ENCODE measurements at places on chromosomes 2 and 18. TPM values are rescaled to one million over a fixed set of nuclear protein-coding genes. Genes with fewer than 3 reads are reported as not detected.

Gene HOXD3
- 0.66 TPM for total RNA-seq

DNA sequence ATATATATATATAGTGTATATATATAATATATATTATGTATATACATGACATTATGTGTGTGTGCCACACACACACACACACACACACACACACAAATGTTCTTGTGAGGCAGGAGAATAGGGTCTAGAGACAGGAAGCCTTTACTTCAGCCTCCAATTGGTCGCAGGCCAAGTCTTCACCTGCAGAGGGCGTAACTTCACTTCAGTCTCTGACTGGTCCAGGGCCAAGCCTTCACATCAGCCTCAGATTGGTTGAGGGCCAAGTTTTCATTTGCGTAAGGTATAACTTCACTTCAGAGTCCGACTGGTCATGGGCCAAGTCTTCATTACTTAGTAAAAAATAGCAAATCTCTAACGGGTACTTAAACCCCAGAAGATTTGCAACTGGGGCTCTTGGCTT lies 13.2 kb upstream of the SS18 start:
- no peak overlapping the region for H3K4me3 ChIP-seq
- no peaks in the 10 kb centered on the region for H3K4me1 ChIP-seq
- H3K27me3 ChIP-seq, result no peaks in the 10 kb centered on the region
- no peaks in the 10 kb centered on the region for H3K36me3 ChIP-seq
- H3K27ac ChIP-seq, result no peak overlapping the region

Gene MSTN
- total RNA-seq, result not detected

GRCh38 chr2:200442471-200442870 lies 67.4 kb downstream of the KCTD18 start:
- no peak overlapping the region for H3K4me3 ChIP-seq
- H3K27ac ChIP-seq, result no peak overlapping the region
- no peaks in the 10 kb centered on the region for H3K27me3 ChIP-seq
- no peak for DNase-seq
- H3K36me3 ChIP-seq, result peaks cover 63% of the 10 kb centered on the region

GRCh38 chr18:55136864-55137263 lies 177.6 kb upstream of the CCDC68 start:
- H3K36me3 ChIP-seq, result no peaks in the 10 kb centered on the region
- peaks cover 4% of the 10 kb centered on the region for H3K4me1 ChIP-seq
- H3K27ac ChIP-seq, result no peak overlapping the region
- no peak for DNase-seq

- no peak overlapping the region for H3K27ac ChIP-seq
- H3K36me3 ChIP-seq, result peaks cover 12% of the 10 kb centered on the region
- H3K4me3 ChIP-seq, result no peak overlapping the region
- H3K27me3 ChIP-seq, result no peaks in the 10 kb centered on the region
- DNase-seq, result no peak
Observed at GRCh38 chr2:173240083-173240482, 114.6 kb upstream of the CDCA7 start.

DNA sequence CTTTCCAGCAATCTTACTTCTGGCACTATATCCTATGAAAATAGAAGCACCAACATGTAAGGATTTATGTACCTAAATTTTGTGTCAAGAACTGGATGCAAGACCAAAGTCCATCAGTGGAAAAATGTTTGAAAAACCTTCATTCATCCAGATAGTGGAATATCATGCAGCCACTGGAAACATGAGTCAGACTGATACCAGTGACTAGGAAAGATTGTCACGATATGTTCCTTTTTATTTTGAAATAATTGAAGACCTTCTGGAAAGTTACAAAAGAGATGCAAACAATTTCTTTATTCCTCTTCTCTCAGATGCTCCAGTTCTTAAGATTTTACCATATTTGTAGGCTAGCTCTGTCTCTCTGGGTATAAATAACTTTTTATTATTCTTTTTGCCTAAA lies 40.5 kb upstream of the IL1R2 start:
- no peak overlapping the region for H3K27ac ChIP-seq
- H3K4me3 ChIP-seq, result no peak overlapping the region

DNA sequence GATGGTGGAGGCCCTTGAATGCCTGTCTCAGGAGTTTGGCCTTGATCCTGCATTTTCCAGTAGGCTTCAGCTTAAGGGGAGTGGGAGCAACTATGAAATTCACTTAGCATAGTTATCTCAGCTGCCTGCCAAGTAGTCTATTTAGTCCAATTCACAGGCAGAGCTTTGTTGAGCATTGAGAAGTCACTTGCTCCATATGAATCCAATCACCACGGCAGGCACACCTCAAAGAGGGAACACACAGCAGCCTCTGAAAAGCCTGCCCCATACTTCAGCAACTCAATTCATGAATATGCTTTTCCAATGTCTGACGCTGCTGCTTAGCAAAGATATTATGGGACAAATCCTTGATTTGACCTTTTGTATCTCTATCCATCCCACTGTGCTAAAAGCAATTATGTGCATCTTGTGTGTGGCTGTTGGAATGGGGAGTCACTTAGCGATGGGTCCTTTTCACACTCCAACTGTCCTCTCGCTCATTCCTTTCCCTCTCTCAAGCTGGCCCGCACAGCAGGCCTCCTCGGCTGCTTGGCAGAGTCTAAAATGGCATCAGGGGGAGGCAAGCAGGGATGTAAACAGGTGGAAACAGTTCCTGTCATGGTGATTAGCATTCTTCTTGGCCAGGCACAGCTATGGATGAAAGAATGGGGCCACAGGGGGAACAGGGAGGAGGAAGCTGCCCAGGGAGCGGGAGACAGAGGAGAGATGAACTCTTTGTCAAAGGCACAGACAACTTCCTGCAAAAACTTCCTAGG lies 56.0 kb upstream of the LRPPRC start:
- H3K27me3 ChIP-seq, result no peaks in the 10 kb centered on the region
- no peaks in the 10 kb centered on the region for H3K36me3 ChIP-seq
- no peak overlapping the region for H3K4me3 ChIP-seq
- no peak for DNase-seq
- no peak overlapping the region for H3K27ac ChIP-seq
- H3K4me1 ChIP-seq, result no peaks in the 10 kb centered on the region

DNA sequence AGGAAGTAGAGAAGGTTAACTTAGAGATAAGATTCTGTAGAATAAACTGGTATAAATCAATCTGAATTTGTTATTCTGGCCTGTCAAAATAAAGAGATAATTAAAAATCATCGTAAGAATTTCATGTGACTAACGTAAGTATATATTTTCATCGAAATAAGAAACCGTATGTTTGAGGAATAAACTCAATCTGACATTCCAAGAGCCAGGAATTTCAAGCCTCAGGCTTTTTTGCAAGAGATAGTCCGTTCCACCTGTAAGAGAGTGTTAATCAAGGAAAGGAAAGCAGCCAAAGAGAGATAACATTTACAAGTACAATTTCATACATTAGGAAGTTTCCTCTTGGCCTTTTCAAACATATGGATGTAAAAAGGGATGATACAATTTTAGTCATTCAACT lies 701.5 kb downstream of the CBLN2 start:
- no peak overlapping the region for H3K27ac ChIP-seq
- no peak overlapping the region for H3K4me3 ChIP-seq
- DNase-seq, result no peak
- H3K36me3 ChIP-seq, result no peaks in the 10 kb centered on the region

DNA sequence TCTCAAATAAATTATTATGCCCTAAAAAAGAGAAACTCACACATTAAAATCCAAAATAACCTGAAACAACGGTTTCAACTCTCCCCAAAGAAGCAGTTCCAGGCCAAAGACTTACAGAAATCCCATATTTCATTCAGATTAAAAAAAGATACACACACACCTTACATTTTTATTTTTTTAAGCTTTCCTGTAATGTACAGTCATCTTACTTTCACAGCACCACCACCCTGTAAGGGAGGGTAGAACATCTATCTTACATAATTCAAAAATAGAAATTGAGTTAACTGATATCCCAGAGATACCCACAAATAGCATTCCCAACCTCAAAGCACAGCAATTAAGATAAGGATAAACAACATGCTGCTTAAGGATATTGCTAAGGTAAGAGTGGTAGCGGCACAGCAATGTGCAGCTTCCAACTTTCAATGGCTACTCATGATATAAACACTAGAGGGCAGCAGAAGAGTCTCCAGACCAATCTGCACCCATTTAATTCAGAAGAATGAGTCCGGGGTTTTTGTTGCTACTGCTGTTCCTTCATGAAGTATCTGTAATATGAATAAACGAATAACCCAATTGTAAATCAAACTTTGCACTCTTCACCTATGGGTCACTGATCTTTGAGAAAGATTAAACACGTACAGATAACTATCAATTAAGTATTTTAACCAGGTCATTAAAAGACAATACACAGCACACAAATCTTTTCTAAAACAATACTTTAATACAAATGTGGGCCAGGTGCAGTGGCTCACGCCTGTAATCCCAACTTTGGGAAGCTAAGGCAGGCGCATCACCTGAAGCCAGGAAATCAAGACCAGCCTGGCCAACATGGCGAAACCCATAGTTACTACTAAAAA lies 11.3 kb downstream of the GFPT1 start:
- H3K4me1 ChIP-seq, result peaks cover 9% of the 10 kb centered on the region
- H3K4me3 ChIP-seq, result no peak overlapping the region
- no peak overlapping the region for H3K27ac ChIP-seq
- DNase-seq, result no peak

- peaks cover 3% of the 10 kb centered on the region for H3K27me3 ChIP-seq
- H3K4me3 ChIP-seq, result no peak overlapping the region
- no peak overlapping the region for H3K27ac ChIP-seq
- DNase-seq, result no peak
Observed at GRCh38 chr2:110819711-110820110, 87.3 kb downstream of the ACOXL start.

- peaks cover 13% of the 10 kb centered on the region for H3K4me1 ChIP-seq
- no peaks in the 10 kb centered on the region for H3K27me3 ChIP-seq
- H3K4me3 ChIP-seq, result no peak overlapping the region
- no peak overlapping the region for H3K27ac ChIP-seq
- DNase-seq, result peak; percentile 16
- H3K36me3 ChIP-seq, result peaks cover 80% of the 10 kb centered on the region
Observed at GRCh38 chr18:48805826-48806535, 144.8 kb downstream of the SMAD7 start.

GRCh38 chr2:75100011-75100800 lies 99.1 kb downstream of the TACR1 start:
- H3K27me3 ChIP-seq, result no peaks in the 10 kb centered on the region
- H3K4me3 ChIP-seq, result no peak overlapping the region
- DNase-seq, result no peak
- H3K4me1 ChIP-seq, result peaks cover 25% of the 10 kb centered on the region

DNA sequence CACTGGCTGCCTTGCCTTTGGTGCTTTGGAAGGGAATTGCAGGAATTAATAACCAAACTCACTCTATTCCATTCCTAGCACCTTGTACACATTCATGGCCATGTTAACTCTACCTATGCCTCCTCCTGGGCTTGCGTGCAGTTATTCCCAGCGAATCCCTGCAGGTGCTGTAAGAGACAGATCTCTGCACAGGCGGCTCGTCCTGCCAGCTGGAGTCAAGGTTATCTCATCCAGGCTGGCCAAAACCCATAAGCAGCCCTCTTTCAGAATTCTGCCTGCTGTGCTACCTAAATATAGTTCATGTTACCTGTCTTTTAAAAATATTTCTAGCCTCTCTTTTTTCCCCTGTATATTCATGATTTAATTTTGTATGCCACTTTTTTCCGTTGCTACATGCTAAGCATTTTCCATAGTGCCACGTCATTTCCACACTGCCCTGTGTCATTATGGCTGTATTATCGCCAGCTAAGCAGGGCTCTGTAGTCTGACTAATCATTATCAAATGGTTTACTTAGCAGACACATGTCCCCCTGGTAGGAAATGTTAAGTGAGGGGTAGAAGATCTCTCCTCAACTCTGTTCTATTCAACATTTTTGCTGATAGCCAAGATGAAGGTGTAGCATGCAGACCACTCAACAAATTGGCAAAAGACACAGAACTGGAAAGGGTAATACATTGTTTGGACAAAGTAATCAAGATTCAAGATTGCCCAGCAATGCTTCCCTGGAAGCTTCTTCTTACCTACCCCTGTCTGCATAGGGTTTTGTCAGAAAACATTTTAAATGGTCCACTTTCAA lies 79.7 kb upstream of the TAF1B start:
- H3K27ac ChIP-seq, result no peak overlapping the region
- no peaks in the 10 kb centered on the region for H3K27me3 ChIP-seq
- H3K4me3 ChIP-seq, result no peak overlapping the region
- no peaks in the 10 kb centered on the region for H3K36me3 ChIP-seq

GRCh38 chr2:175834477-175834876 lies 167.6 kb downstream of the LNPK start:
- DNase-seq, result no peak
- H3K27ac ChIP-seq, result no peak overlapping the region
- peaks cover 23% of the 10 kb centered on the region for H3K4me1 ChIP-seq
- H3K27me3 ChIP-seq, result no peaks in the 10 kb centered on the region

DNA sequence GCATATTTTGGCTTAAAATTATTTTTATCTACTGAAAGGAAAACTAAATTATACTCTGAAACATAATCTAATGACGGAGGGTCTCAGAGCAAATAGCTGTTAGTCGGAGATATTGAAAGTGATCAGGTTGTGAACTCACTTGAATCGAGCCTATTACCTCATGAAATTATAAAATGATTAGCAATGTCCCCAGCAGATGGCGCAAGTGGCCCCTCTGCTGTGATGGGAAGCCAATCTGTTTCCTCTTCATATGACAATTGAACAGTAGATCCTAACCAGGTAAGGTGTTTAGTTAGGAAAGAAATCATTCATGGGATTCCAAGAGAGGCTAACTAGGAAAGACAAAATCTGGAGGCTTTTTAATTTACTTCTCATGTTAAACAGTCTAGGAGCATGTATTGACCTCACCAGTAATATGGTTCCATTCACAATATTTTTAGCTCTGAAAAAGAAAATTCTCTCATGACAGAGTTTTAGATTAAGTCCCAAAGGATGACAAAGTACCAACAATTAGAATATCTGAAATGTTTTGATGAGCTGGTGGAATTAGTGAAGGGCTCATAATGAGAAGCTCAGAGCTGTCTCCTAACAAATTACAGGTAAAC lies 29.9 kb upstream of the MPPE1 start:
- peak; percentile 57 for DNase-seq
- no peak overlapping the region for H3K27ac ChIP-seq
- H3K27me3 ChIP-seq, result no peaks in the 10 kb centered on the region
- H3K4me3 ChIP-seq, result no peak overlapping the region

DNA sequence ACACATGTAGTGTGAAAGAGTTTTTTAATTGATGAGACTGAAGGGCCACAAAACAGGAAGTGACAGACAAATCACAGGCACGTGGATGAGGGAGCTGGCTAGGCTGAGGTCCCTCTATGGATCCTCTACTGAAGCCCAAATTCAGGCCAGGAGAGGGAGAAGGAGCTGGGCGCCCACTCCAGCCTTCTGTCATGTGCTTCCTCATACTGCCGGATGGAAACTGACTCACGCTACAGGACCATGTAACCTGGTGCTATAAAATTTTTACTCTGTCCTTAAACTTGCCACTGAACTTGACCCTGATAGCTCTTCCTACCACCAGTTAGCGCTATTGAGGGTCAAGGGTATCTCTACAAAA lies 31.3 kb downstream of the PSTPIP2 start:
- H3K4me3 ChIP-seq, result no peak overlapping the region
- no peak for DNase-seq
- peaks cover 25% of the 10 kb centered on the region for H3K4me1 ChIP-seq
- no peaks in the 10 kb centered on the region for H3K27me3 ChIP-seq
- no peak overlapping the region for H3K27ac ChIP-seq

All from SJSA1 (cell line).